ENCODE measurements at places on chromosomes 7 and 10.

DNA sequence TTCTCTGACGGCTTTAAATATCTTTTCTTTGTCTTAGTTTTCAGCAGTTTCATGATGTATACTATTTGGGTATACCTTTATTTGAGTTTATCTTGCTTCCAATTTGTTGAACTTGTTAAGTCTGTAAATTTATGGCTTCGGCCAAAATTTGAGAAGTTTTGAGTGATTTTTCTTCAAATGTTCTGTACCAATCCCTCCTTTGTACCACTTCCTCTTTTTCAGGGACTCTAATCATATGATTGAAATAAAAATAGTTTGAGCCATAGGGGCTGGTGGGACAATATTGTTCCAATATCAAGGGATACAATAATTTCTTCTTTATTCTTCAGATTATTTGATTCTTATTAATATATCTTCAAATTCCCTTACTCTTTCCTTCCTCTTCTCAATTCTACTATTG is 43.1 kb upstream of the CTTNBP2 start:
- no peak for DNase-seq

- DNase-seq = no peak
These were observed at the start of gene ZNF467 for GRCh38 chr7:149773446-149774236. TSS of gene ZNF467 (minus strand) at chr7:149773588. CDS start at chr7:149771032, 2,556 bp downstream.

DNA sequence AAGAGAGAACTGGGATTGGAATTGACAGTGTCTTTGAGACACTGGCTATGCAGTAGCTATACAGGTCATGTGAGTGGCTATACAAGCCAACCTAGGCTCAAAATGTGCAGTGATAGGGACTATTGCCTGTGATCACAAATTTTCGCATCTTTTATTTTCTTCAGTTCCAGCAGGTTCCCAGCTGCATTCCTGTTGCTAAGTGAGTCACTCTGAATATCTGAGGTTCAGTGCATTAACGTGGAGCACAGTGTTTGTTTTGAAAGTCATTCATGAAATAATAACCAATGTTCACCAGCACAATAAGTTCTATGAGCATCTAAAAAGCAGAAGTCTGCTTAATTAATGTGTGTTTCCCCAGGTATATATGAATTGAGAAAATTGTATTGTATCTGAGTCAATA is 1236.0 kb upstream of the CELF2 start:
- DNase-seq = no peak

DNA sequence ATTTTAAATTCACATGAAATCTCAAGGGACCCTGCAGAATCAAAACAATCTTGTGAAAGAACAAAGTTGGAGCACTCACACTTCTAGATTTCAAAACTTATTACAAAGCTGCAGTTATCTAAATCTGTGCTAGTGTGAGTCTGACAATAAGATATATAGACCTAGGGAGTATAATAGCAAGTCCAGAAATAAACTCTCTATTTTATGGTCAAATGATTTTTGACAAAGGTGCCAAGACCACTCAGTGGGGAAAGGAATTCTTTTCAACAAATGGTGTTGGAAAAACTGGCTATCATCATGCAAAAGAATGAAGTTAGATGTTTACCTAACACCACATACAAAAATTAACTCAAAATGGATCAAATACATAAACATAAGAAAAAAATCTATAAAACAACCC is 68.2 kb downstream of the TFEC start:
- no peak for DNase-seq

GRCh38 chr7:48285373-48285772 is 114.1 kb downstream of the ABCA13 start:
- no peak for DNase-seq

- no peak for DNase-seq
These were observed 3.4 kb downstream of the SLC35G1 start for GRCh38 chr10:93897070-93897780.

- DNase-seq = no peak
These were observed 480.8 kb downstream of the RPS24 start for GRCh38 chr10:78514459-78514858.

GRCh38 chr7:90715067-90715466 is 118.9 kb downstream of the CDK14 start:
- DNase-seq = no peak

DNA sequence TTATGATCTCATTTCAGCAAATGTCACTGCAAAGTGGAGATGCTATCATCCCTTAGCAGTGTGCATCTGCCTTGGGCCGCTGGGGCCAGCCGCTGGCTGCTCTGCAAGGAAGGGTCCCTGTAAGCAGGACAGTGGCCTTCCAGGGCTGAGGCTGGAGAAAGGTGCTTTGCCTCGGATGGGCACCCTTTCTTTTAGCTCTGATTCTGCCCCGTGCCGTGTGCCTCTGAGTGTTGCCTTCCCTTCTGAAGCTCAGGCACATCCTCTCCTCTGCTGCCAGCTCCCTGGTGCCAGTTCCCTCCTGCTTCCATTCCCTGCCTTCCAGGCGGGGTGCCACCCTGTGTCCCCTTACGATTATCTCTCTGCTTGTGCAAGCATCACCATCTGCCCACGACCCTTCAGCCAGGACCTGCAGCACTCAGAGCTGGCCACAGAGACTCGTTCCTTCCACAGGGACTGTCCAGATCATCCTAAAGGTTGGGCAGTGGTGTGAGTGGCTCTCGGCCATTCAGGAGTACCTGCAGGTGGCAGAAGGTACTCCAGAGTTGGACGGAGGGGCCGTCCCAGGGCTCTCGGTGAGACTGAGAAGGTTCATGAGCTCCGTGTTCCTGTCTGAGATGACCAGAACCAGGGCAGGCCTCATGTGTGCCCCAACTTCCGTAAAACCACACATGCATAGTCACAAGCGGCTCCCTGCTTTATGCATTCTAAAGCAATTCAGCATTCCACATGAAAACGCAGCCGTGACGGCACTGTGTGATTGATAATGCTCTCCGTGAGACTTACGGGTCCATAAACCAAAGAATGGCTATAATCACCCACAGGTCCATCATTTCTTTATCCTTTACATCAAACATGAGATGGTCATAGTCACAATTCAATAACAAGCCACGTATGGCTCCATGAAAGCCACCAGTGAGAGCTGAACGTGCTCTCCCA is 371.4 kb downstream of the DNAJB6 start:
- no peak for DNase-seq

DNA sequence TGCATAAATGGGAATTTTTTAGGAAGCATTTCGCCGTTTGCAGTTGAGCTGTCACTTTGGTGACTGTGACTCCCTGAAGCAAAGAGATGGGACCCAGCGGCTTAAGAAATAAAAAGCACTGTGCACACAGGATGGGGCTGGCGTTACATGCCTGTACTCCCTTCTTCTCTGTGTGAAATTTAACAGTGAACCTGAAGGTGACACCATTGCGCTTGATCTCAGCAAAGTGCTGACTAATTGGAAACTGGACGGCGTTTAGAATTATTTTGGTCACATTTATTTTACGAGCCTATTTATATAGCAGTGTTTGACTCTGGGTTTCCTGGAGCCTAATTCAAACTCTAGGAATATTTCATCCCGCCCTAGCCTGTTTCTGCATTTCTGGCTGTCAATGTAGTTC is 146.2 kb downstream of the PAXIP1 start:
- no peak for DNase-seq

GRCh38 chr7:157568770-157569584 is 232.2 kb downstream of the DNAJB6 start:
- DNase-seq = peak; percentile 30

DNA sequence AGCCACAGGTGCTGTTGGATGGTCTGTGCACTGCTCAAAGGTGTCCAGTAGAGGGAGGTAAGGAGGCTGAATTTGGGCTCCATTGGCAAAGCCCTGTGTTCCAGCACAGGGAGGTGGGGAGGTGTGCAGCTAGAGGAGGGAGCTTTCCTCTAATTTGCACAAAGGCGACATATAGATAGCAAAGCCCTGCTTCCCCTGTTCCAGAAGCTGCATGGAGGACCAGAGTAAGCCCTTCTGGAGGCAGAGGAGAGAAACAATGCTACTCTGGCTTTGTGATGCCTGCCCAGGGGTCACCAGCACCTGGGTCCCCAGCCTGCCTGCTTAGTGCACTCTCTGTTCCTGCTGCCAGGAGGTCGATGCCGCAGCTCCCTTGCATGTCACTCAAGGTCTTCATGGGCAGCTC is 3.4 kb upstream of the ARHGAP22 start:
- no peak for DNase-seq

GRCh38 chr10:131219955-131220489 is 91.5 kb downstream of the TCERG1L start:
- DNase-seq = no peak

DNA sequence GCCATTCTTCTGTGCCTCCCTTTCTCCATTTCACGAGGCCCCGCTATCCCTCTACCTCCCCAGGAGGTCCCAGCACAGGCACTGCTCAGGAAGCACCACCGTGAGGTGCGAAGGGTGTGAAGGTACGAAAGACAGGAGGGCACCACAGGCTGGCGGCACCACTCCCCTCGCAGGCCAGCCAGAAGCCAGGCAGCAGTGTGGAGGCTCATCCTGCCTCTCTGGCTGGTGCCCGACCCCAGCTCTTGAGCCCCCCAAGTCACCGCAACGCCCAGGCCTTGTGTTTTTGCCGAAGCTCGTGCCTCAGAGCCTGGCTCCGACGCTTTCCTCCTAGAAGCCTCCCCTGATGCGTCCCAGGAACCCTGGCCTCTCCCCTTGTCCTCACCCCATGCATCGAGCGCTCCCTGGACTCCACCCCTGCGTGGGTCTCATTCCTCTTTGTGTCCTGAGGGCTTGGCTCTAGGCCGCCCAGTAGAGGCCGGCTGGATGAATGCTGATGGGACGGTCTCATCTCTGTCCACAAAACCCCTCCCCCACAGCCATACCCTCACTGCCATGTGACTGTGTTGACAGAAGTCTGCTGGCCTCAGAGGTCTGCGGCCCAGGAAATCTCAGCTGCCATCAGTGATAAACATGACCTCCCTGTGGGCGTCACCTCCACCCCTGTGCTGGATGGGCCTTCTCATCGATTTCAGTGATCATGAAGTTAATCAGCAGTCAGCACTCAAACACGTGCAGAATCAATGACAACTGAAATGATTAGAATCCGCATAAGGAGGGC is 19.3 kb downstream of the BRI3 start:
- DNase-seq = no peak

- no peak for DNase-seq
These were observed 18.6 kb upstream of the DNAJB6 start for GRCh38 chr7:157318015-157318706.

- no peak for DNase-seq
These were observed 114.5 kb downstream of the PLCE1 start for GRCh38 chr10:94108200-94108599.

- peak; percentile 76 for DNase-seq
These were observed 123.1 kb upstream of the ADO start for GRCh38 chr10:62681211-62681940.
